ENCODE measurements at places on chromosomes 5 and 9.

- DNase-seq, result no peak
Measured at GRCh38 chr9:127075624-127076372, 46.6 kb downstream of the ANGPTL2 start.

DNA sequence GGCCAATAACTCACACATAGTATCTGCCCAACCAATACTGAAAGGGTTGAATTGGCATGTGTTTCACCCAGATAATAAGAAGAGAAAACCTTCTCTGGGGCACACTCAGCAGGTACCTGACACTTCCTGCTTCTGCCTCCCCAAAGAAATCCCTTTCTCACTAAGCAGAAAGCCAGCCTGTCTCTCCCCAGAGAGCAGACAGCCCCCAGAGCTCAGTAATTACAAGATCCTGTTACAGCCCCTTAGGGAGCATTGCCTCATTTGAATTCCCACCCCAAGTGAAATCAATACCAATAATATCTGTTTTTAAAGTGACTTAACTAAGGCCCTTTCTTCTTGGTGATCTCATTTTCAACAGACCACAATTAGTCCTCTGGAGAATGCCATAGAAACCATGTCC lies 38.5 kb upstream of the FOXI1 start:
- DNase-seq, result no peak

- no peak for DNase-seq
Measured at GRCh38 chr9:33787839-33788238, 7.5 kb upstream of the PRSS3 start.

DNA sequence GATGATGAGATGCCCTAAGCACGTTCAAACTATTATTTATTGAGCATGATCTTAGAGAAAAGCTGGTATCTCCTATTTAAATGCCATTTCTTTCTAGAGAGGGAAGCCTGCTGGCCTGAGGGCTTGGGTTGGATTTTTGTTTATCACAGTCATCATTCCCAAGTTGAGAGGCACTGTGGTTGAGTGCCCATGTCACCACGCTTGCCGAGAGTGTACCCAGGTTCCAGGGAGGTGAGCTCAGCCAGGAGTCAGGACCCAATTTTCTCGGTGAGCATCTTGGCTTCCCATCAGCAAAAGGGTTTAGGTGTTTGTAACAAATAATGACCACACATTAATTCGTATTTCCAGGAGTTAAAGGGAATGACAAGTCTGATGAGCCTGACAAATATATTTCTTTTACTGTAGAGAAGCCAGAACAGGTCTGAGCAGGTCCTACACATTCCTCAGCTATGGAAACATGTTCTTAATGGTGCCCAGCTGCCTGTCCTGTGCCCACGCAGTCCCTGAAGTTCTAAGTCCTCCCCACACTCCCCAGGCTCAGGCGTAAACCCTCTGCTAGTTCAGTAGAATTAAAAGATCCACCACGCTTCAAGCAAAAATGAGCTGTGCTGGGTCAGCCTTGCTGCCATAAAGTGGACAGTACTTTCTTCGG lies 258.9 kb upstream of the IRX2 start:
- DNase-seq, result no peak

- DNase-seq, result no peak
Measured at GRCh38 chr9:105416840-105417239, 31.0 kb upstream of the FSD1L start.

DNA sequence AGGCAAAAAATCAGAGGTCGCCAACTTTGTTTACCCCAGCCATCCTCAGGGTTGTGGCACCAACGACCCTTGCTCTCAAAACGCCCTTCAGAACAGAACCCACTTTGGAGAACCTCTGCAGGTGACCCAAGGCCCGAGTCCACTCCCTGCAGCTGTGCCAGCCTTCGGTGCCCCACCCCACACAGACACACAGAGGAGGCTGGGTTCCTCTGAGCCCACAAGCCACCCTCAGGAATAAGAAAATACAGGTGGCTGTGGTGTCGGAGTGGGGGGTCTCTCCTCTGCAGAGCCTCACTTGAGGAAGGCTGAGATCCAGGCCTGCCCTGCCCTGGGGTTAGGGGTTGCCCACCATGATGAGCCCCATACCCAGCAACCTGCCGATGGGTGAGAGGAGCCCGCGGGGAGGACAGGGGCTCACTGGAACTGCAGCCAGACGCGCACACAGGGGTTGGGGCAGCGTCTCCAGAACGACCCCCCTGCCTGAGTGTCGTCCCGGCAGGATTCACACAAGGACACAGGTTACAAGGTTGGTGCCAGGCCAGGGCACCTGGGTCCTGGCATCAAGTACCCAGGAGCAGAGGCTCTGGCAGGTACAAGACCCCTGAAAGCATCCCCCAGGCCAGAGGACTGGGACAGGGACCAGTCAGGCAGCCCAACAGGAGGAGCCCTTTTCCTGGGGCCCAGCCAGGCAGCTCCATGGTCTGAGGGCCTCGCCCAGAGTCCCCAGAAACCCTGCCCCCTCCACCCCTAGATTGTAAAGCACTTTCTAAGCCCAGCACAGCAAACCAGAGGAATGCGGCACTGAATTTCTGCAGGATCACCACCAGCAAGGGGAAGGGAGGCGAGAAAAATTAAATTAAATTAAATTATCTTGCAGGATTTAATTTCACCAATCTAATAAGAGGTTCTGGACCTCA lies 40.0 kb downstream of the NACC2 start:
- DNase-seq, result no peak

- no peak for DNase-seq
Measured at GRCh38 chr9:127118597-127119319, 3.7 kb downstream of the ANGPTL2 start.

GRCh38 chr5:92041206-92041605 lies 658.1 kb upstream of the ARRDC3 start:
- no peak for DNase-seq

DNA sequence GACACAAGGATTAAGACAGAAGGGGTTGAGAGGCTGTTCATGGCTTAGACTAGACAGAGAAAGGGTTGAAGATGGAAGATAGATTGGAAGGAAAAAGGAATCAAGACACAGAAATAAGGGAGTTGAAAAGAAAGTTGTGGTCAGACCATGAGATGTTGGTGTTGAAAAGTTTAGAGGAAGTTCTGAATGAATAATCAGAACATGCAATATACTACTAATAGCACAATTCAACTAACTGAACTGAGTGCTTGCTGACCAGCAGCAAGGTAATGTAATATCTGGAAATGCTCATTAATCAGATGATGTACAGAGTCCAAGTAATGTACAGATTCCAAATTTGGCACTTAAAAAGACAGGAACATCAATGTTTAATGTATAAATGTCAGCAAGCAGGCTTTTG lies 10.6 kb upstream of the NNT start:
- no peak for DNase-seq

DNA sequence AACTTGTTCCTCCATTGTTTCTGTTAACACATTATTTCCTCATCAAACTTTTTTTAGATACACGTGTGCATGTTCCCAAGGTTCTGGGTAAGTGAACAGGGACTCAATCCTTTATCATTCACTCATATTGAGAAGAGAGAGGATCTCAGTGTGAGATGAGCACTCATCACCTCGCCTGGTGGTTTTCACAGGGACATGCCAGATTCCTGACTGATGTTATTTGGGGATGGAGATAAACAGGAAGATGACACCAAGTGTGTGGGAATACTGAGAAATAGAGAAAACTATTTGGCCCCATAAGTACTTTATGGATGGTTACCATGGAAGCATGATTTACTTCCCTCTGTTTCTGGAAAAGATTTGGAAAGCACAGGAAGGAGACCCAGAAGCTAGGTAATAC lies 533.3 kb upstream of the DMAC1 start:
- DNase-seq, result no peak

- DNase-seq, result no peak
Measured at GRCh38 chr9:114370251-114370967, 17.4 kb downstream of the AKNA start.

DNA sequence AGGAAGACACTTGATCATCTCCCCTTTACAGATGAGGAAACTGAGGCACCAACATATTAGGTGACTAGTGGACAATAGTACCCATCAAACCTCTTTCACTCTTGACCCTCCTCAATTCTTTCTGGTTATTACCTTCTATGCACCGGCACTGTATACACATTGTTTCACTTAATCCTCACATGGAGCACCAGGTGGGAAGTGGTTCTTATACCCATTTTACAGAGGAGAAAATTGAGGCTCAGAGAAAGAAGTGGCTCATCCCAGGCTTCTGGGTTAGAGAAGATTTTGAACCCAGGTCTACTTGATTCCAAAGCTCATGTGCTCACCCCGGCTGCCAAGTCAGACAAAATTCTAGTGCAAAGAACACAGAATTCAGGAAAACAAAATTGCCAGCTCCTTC lies 17.4 kb upstream of the DENND1A start:
- DNase-seq, result no peak

GRCh38 chr5:77640589-77641396 lies 2.3 kb upstream of the OTP start:
- DNase-seq, result no peak

DNA sequence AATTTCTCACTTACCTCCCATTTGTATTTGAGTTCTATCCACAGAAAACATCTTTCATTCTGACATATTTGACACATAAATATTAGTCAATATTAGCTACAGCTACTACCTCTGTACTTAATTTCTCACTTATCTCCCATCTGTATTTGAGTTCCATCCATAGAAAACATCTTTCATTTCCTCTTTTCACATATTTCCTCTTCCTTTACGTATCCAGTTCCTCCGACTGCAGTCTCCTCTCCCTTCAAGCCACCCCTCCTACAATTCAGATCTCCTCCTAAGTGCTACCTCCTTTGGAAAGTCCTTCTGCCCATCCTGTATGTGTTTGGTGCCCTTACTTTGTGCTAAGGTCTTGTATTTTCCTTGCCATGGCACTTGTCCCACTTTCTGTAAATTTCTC lies 1.6 kb downstream of the SREK1IP1 start:
- DNase-seq, result no peak

DNA sequence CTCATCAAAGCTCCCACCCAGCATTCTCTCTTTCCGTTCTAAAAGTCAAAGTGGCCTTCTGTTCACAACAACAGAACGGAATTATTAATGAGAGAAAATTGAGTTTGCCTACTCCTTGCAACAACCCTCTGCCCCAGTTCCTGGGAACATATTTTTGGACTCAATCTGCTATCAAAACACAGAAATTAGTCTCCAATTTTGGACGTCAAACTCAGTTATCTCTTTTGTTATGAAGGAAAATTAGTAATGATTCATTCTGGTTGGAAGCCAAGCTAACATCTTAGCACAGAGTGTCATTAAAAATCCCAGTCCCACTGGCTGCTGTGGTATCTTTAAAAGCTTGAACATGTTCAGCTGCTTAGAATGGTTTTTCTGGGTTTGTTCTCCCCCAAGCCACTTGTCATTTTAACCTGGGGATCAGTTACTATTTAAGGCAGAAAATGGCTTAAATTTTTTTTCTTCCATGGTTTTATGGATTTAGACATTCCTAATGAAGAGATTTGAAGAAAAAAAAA lies 343.2 kb downstream of the TRIM32 start:
- no peak for DNase-seq

- no peak for DNase-seq
Measured at GRCh38 chr9:15249981-15250380, 57.0 kb downstream of the TTC39B start.

- no peak for DNase-seq
Measured at GRCh38 chr5:10169359-10169758, 80.3 kb downstream of the ATPSCKMT start.

DNA sequence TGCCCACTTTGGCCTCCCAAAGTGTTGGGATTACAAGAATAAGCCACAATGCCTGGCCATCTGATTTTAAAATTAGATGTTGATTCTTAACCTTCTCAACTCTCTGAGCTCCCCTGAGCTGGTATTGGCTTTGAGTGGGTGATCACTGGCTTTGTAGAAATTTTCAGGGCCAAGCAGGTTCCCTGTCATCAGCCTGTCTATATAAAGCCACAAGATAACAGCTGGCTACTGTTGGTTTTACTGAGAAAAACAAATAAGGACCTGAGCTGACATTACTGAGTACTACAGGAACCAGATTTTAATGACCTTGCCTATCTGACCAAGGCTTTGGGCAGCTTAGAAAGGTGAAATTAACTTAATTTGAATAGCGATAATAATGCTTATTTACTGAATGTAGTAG lies 153.6 kb downstream of the MSX2 start:
- no peak for DNase-seq

GRCh38 chr5:117286813-117287212 lies 712.2 kb upstream of the SEMA6A start:
- DNase-seq, result no peak

- DNase-seq, result no peak
Measured at GRCh38 chr5:153968761-153969562, 69.7 kb downstream of the FAM114A2 start.

- DNase-seq, result no peak
Measured at GRCh38 chr9:17800418-17800817, 221.6 kb downstream of the SH3GL2 start.

Data from iPS DF 6.9 (cell line).